ENCODE measurements at places on chromosomes 12 and 14. TPM values are rescaled to one million over a fixed set of nuclear protein-coding genes. Genes with fewer than 3 reads are reported as not detected.

DNA sequence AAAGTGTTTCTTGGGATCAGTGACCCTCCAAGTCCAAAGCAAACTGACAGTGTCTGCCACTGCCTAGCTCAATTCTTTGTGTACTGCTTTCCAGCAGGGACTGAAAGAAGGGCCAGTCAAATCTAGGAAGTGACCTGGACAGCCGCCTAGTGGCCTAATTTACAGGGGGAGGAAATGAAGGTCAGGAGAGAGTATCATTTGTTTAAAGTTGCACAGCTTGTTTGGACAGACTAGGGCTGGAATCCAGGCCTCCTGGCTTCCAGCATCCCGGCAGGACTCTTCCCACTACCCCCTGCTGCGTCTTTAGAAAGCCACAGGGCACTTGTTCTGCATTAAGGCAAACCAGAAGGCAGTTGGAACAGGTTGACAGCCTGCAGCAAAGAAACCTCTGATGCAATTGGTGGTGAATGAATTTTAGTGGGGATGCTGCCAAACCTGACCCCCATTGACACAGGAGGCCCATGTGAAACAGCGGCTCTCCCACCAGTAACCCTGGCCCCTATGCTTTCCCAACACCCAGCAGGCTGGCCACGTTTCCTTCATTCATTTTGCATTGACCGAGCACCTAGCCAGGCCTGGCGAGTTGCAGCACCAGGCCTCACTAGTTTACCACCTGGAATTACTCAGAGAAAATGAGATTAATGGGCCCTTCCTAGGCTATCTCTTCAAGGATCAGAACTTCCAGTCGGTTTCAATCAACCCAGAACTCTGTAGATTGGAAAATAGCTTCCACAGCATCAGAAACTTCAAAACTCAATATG lies 28.2 kb downstream of the GALNT16 start:
- DNase-seq = no peak

GRCh38 chr14:54593860-54594259 lies 26.9 kb downstream of the SAMD4A start:
- DNase-seq = no peak

The KIF21A gene
- total RNA-seq = 22.0 TPM

The USP44 gene
- total RNA-seq = 6.6 TPM
